ENCODE measurements at places on chromosomes 7 and 10.
A peak's percentile ranks its signal among the peaks of the same experiment; 100 is the strongest.

GRCh38 chr10:3057946-3058345 lies 9.4 kb upstream of the PFKP start:
- no peak for DNase-seq

- no peak for DNase-seq
Observed at GRCh38 chr10:72356115-72356514, 1.4 kb upstream of the DNAJB12 start.

DNA sequence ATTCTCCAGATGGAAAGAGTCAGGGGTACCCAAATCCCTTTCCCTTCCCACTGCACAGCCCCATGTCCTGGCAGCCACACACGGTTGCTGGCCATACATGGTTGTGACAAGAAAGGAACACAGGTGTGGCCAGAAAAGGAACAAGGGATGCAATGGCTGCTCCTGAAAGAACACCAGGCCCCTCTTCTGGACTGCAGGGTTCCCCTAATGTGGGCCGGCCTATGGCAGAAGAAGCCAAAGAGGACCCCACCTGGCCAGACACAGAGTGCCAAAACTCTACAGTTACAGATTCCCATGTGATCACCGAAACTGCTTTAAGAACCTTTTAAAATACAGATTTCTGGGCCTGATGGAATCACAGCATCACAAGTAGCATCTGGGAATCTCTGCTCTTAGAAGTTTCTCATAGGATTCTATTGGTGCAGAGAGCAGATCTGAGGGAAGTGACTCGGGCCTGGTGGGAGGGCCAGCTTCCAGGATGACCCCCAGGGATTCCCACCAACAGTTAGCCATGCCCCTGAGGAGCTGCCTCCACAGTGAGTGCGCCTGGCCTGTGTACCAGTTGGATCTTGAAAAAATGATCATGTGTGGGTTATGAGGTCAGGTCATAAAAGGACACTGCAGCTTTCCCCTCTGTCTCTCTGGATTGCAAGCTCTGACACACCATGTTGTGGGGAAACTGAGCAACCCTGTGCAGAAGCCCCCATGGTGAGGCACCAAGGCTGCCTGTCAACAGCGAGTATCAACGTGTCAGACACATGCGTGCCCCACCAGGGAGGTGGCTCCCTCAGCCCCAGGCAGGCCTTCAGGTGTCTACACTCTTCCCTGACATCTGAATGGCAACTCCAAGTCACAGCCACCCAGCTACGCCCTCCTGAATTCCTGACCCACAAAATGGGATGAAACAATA lies 89.6 kb upstream of the LANCL2 start:
- no peak for DNase-seq

DNA sequence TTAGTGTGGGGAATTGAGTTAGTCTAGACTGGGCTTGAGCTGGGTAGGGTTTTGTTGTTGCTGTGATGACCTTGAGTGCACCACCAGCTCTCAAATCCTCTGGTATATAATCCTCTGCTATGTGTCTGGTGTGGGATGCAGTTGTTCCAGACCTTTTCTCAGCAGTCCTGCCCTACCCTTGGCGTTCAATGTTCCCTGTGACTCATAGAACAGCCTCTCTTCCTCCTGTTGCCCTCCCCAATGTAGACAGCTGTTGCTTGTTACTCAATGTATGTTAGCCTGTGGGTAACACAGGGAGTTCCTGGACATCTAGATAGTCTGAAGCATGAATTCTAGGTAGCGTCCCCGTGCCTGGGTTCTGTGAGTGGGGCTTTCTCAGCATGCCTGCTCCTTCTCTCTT lies 19.8 kb downstream of the ACBD7 start:
- no peak for DNase-seq

DNA sequence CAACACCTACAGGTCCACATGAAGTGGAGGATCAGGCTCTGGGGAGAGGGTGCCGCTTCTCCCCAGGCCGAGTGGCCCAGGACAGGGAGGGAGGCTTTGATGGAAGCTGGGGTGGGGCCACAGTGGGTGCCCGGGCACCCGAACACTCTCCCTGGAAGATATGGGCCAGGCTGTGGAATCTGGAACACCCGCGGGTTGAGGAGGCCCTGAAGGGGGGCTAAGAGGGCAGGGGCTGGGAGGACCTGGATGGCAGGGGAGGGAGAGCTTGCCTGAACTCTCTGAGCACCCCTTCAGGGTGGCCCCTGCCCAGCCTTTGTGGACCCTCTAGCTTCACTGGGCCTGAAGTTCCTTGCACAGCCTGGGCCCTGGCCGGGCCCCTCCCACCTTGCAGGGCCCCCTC lies 4.5 kb upstream of the NKX6-2 start:
- DNase-seq: no peak

GRCh38 chr7:16698200-16698905 lies 52.4 kb downstream of the BZW2 start:
- no peak for DNase-seq

DNA sequence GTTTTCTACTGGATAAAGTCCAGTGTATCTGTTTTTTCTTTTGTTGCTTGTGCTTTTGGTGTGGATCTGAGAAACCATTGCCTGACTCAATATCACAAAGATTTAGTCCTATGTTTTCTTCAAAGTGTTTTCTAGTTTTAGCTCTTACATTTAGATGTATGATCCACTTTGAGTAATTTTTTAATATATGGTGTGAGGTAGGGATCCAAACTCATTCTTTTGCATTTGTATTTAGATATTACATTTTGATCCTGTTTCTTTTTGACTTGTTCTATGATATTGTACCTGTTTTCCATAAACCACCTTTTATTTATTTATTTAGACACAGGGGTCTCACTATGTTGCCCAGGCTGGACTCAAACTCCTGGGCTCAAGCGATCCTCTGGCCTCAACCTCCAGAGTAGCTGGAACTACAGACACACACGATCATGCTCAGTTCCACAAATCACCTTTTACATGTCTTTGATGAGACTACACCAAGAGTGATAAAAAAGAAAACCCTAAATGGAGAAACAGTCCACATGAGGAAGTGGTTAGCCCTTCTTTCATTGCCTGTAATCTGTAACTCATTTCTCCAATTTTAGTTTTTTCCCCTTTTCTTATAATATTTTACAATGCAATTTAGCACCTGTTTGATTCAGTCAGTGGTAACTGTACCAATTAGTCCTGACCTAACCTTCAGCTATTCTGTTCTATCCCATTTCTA lies 86.0 kb downstream of the SLC37A3 start:
- no peak for DNase-seq

GRCh38 chr7:150879345-150879744 lies 27.0 kb downstream of the AOC1 start:
- no peak for DNase-seq

GRCh38 chr10:6838118-6838517 lies 258.0 kb upstream of the PRKCQ start:
- no peak for DNase-seq

- no peak for DNase-seq
Observed at GRCh38 chr10:69731698-69732097, 70.0 kb upstream of the COL13A1 start.

- no peak for DNase-seq
Observed at GRCh38 chr10:21076381-21076780, 179.3 kb upstream of the NEBL start.

GRCh38 chr7:38731215-38731614 lies 100.0 kb upstream of the AMPH start:
- no peak for DNase-seq

DNA sequence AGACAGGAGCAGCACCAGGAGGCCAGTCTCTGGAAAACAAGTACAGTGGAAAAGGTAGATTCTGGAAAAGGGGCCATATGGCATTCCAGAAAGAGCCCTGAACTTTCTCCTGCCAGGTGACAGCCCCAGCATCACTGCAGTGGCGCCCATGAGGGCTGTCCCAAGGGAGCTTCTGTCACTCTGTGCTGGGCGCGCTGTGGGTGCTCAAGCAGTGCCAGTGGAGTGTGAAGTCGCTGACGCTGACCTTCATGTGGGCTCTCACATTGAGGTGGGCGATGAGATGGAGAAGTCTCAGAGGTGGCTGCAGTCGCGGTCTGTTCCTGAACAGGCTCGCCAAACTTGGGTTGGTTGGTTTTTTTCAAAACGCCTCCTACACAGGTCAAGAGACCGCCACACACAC lies 38.2 kb downstream of the FKBP6 start:
- DNase-seq: no peak

DNA sequence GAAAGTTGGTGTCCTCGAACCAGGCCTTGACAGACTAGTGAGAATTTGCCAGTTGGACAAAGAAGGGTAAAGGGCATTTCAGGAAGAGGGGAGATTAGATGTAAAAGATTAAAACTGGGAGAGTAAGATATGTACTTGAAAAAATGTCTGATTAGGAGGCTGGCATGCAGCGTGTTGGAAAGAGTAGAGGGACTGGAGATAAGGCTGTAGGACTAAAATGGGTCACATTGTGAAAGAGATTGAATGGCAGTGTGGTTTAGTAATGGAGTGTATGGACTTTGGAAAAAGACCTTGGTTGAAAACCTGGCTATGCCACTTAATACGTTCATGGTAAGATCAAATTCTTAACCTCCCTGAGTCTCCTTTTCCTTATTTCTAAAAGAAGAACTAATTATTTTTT lies 14.1 kb downstream of the CREM start:
- no peak for DNase-seq

DNA sequence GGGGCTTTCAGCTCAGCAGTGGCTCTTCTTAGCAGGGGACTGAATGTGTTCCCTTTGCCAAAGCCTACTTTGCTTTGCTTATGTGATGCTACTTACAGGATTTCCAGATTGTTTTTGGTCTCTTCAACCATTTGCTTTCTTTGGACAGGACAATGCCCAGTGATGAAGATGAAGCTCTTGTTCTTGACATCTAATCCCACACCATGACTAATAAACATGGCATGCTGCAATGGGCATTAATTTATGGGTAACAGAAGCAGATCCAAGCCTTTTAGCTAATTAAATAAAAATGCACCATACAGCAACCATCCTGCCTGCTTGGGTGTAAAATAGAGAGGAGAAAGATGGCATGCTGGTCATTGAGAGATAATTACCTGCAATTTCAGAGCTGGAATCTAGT lies 175.5 kb upstream of the ITGB1 start:
- DNase-seq: no peak

GRCh38 chr10:91284486-91285090 lies 64.1 kb downstream of the PCGF5 start:
- DNase-seq: no peak

- no peak for DNase-seq
Observed at GRCh38 chr10:83346266-83346910, 792.9 kb upstream of the GHITM start.

GRCh38 chr7:94710256-94710655 lies 54.3 kb upstream of the SGCE start:
- no peak for DNase-seq

DNA sequence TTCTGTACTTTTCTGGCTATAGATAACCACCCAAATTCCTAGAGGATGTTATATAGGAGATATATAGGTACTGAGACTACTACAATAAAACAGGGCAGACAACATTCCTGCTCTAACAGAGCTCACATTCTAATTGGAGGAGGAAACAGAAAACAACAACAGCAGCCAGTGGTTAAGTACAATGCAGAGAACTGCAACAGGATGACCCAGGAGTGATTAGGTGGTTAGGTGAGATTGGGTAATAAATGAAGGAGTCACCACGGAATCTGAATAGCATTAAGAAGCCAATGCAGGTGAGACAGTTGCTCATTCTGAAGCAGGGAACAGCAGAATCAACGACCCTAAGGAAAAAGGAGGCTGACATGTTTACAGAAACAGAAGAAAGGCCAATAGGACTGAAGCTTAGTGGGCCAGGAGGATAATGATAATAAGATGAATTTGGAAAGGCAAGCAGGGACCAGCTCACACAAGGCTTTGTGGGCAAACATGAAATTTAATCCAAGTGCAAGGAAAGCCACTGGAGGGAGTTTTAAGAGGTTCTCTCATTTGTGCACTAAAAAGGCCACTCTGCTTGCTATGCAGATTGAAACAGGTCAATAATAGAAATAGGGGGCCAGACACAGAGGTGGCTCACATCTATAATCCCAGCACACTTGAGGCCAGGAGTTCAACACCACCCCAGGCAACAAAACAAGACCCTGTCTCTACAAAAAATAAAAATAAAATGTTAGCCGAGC lies 16.9 kb upstream of the REEP3 start:
- no peak for DNase-seq

- peak; percentile 29 for DNase-seq
Observed at GRCh38 chr7:90736968-90737939, 141.1 kb downstream of the CDK14 start.

- DNase-seq: no peak
Observed at GRCh38 chr7:137480824-137481365, 137.4 kb upstream of the PTN start.

DNA sequence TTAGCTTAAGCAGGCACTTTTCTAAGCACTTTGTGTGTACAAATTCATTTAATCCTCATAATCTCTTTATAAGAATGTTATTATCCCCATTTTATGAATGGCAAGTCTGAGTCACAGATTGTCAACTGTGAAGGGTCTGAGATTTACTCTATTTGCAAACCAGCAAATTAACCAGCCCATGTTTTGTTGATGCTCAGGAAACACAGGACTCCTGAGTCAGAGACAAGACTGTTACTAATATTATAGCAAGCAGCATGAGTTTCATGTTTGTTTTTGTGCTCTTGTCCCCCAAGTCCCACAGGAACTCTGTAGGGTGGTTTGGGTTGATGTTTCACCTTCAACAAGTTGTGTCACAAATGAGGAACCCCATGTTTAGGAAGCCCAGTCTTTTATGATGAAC lies 182.0 kb upstream of the PPP1R3A start:
- DNase-seq: no peak

- no peak for DNase-seq
Observed at GRCh38 chr7:135248546-135248945, 14.9 kb downstream of the STRA8 start.

GRCh38 chr7:42902331-42902730 lies 9.5 kb downstream of the C7orf25 start:
- no peak for DNase-seq

- no peak for DNase-seq
Observed at GRCh38 chr7:102012941-102013461, 195.6 kb downstream of the CUX1 start.

DNA sequence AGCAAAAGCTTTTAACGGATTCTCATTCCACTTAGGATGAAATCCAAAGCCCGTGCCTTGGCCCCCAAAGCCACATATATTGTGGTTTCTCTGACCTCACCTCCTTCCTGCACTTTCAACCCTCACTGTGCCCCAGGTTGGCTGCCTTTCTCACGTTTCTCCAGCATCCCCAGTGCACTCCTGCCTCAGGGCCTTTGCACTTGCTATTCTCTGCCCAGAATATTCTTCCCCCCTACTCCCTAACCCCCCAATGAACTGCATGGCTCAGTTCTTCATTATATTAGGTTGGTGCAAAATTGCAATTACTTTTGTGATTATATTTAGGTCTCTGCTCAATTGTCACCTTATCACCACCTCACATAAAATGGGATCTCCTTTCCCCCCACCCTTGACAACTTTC lies 34.2 kb downstream of the MYOF start:
- no peak for DNase-seq

DNA sequence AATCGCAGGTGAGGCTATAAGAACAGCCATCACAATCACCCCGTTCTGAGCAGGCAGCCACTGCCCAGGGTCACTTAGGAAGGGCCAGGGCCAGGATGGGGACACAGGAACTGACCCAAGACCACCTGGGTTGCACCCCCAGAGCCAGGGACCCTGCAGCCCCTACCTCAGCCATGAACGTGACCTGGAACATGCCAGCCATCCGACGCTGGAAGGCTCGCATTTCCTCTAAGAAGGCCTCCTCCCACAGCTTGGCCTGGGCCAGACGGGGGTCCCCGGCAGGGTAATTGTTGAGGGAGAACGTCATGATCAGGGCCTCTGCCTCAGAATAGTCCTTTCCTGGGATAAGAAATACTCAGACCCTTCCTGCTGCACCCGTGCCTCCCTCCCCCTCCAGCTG lies 5.0 kb downstream of the NPC1L1 start:
- DNase-seq: no peak
